Frontal cortex (tissue), 4 donors: ENCODE measurements at places on chromosomes 6 and 20.

GRCh38 chr20:36883977-36884535 is 8.1 kb downstream of the TLDC2 start:
- DNase-seq = no peak

DNA sequence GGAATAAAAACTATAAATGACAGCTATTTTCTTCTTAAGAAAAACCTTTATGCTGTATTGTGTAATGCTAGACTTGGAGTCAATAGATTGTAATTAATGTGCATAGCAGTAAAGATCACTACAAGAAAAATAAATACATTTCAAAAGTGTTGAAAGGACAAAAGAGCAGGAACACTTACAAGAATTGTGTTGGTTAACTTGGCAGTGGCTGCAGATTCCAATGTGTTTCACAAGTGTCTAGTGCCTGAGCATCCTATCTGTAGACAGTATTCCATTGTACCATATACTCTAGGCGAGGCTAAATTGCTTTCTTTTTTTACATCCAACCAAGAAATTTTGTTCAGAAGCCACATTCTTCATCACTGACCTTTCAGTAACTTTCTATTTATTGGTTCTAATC is 924.1 kb downstream of the EPHA7 start:
- no peak for DNase-seq

DNA sequence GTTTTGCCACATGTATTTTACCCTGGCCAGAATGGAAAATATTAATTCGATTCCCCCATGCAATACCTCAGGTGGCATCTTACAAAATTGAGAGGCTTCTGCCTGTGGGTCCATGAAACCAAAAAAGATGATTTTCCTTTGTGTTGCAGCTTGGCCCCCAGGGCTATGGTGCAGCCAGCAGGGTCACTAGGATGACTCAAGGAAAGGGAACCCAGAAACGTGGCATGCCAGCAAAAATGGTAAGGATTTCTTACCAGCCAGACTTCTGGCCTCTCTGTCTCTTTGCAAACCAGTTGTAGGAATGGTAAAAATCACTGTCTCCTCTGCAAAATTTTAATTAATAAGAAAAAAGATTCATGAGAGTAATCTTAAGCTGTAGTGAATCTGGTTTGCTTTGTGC is 11.6 kb upstream of the TAAR9 start:
- DNase-seq = no peak

- DNase-seq = peak; percentile 46
Observed at GRCh38 chr20:38725931-38726803, 1.9 kb downstream of the SLC32A1 start.

GRCh38 chr6:166632731-166633130 is 5.7 kb upstream of the RPS6KA2 start:
- DNase-seq = no peak
